ENCODE measurements at places on chromosomes 7 and 10.

- no peak for DNase-seq
Measured at GRCh38 chr10:17126327-17126726, 3.3 kb downstream of the CUBN start.

- DNase-seq = no peak
Measured at GRCh38 chr7:149720372-149721083, 52.9 kb downstream of the ZNF467 start.

DNA sequence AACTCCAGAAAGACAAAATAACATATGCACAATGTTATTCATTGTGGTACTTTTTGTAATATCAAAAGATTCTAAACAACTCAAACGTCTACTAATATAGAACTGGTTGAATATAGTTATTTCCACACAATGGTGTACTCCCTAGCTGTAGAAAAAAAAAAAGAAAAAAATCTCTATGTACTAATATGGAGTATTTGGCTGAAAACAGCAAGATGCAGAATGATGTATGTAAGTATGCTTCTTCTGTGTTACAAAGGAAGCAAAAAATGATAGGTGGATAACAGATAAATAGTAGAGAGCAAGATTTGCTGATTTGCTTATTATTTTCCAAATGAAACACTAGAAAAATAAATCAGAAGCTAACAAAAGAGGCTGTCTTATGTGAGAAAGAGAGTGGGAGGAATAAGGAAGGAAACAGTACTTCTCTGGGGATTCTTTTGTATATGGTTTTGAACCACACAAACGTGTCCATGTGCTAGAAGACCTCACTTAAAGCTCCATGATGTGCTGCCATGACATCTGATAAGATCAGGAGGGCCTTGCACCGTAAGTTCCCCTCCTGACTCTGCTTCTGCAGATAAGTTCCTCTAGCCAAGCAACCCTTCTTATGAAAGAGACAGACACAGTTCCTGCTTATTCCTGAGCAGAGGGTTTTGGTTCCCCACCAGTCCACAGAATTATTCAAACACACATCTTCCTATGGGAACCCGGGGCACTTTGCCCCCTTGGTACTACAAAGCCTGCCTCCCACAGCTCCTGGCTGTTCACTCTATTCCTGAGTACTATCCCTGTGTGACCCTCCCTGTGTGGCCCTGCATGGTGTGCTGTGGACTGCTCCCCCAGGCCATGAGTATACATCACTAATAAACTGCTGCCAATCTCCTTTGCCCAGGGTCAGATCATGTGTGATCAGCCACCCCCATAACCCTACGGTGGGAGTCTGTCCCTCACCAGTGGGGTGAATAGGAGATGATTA, 159.1 kb downstream of the CCDC71L start:
- DNase-seq = no peak

GRCh38 chr7:121433775-121434174, 37.7 kb upstream of the FAM3C start:
- no peak for DNase-seq

DNA sequence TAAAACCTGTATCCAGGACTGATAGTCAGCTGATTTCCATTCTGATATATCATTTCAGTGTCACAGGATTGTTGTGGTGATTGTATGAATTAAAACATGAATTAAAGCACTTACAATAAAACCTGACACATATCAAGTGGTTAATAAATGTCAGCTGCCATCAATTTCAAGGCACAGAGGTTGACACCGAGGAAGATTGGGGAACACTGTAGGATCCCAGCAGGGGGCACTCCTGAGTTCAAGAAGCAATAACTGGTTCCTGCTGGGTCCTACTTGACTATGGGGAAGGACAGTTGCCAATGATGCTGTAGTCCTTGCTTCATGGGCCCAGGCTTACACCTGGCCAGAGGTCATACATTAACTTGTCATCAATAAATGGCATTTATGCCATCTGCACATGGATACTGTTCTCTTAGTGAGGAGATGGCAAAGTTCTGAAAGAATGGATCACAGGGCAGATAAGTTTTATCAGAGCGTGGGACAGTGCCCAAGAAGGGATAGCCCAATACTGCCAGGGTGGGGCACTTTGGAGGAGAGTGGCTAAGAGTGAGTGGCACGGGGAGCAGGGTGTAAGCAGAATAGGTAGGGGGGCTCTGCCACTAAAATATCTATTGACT, 24.1 kb downstream of the FZD1 start:
- DNase-seq = peak; percentile 71

DNA sequence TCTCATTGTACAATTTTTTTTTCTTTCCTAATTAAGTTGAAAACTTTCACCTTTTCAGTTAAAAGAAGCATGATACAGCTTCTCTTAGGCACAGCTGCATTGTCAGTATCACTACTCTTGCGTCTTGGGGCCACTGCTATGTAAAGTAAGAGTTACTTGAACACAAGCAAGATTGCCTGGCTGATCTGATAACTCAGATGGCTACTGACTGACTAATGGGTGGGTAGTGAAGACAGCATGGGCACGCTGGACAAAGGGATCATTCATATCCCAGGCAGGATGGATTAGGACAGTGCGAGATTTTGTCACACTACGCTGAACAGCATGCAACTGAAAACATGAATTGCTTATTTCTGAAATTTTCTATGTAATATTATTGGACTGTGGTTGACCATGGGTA, 11.6 kb upstream of the ADAMTS14 start:
- no peak for DNase-seq

DNA sequence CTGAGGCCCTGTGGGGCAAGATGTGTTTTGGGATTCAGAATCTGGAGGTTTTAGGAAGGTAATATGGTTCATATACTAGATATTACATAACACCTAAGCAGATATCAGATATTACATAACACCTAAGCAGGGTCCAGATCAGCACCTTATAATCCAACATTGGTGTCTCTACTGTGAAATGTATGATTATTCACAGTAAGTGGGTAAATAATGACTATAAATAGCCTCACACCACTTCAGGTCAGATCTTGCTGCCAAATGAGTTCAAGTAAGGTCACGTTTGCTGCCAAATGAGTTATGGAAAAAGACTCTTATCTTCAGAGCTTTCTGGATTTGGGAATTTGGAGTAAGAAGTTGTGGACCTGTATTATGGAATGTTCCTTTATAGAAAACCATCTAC, 14.6 kb downstream of the ADRB1 start:
- no peak for DNase-seq

DNA sequence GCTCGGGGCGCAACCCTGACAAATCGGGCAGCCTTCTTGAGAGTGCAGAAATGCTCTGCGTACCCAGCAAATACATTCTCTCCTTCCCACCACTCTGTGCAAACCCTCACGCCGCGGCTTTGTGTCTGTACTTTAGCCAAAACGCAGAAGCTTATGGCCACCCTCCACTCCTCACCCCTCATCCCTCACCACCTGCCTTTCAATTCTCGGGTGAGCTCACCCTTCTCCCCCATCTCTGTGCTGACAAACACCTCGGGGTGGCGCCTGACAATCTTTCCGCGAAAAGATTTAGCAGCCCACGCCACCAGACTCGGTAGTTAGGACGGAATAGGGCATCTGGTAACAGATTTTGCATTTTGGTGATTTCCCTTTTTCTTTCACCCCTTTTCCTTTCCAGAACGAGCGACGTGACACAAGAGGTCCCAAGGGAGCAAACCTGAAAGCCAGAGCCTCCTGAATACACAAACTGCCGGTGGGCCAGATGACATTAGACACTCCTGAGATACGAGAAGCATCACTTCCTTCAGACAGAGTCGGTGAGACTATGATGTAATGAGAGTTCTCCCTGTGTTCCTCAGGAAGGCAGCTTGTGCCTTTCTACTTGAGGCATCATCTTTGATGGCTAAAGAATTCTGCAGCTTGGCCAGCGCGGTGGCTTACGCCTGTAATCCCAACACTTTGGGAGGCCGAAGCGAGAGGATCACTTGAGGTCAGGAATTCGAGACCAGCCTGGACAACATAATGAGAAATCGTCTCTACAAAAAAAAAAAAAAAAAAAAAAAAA, 671 bp upstream of the ATAD1 start:
- no peak for DNase-seq

GRCh38 chr7:77664715-77665114, 31.5 kb upstream of the RSBN1L start:
- DNase-seq = no peak

DNA sequence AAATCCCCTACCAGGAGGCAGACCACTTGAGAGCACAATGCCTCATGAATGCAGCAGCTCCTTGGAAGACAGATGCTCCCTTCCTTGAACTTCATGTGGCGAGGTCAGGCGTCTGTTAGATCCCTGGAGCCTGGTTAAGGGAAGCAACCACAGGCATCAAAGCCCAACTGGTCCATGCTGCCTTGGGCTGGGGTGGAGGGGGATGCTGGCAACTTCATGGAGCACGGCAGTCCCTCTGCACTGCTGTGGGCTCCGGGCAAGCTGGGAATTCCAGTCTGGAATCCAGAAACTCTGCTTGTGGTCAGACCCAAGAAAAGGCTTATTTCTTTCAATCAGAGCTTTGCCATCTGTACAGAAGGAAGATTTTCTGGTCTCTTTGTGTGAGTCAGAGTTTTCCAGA, 130.4 kb downstream of the PFKFB3 start:
- DNase-seq = no peak

- no peak for DNase-seq
Measured at GRCh38 chr10:128306535-128306934, 180.3 kb upstream of the MKI67 start.
